ENCODE measurements at places on chromosomes 2 and 18.
A peak's percentile ranks its signal among the peaks of the same experiment; 100 is the strongest.

DNA sequence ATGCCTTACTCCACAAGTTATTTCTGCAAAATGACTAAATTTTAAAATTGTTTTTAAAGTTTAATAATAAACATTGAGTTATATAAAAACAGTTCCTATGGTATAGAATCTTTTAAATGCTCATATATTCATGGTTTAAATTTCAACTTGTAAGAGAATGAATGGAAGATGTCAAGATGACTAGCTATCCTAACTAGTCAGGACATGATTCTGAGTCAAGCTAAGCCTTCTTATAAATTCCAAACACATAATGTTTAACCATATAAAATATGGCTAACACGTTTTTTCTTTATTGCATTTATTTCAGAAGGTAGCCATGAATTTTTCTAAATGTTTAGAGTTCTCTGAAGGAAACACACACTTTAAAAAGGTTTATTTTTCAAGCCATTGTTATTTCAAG is 320.4 kb downstream of the CBLN2 start:
- DNase-seq = no peak

DNA sequence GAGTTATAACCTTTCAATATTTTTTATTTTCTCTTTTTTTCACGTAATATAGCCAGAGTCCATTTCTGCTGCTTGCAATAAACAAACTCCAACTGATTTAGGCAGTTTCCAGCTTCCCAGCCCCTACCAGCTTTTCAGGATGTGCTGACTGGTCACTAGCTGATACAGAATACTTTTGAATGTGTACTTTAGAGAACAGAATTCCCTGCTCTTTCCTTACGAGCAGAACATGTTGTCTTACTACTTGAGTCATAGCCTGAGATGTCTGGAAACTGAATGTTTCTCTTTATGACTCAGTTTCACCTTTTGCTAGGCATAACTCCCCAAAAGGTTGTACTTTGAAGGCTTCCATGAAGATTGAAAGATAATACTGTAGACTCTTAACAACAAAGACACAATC is 44.5 kb upstream of the KCNE4 start:
- DNase-seq = no peak

GRCh38 chr18:48860269-48861180 is 90.2 kb downstream of the SMAD7 start:
- DNase-seq = no peak

- peak; percentile 63 for DNase-seq
Observed at GRCh38 chr18:13265008-13265910, 46.7 kb downstream of the LDLRAD4 start.

GRCh38 chr2:43121580-43122314 is 104.7 kb downstream of the ZFP36L2 start:
- no peak for DNase-seq

- DNase-seq = no peak
Observed at GRCh38 chr18:66764230-66764629, 160.3 kb upstream of the CDH19 start.

GRCh38 chr2:179049546-179050311 is at the start of gene CCDC141:
CCDC141 (minus strand) TSS chr2:179050137; CDS start chr2:179049941, 196 bp downstream.
- DNase-seq = peak; percentile 27

DNA sequence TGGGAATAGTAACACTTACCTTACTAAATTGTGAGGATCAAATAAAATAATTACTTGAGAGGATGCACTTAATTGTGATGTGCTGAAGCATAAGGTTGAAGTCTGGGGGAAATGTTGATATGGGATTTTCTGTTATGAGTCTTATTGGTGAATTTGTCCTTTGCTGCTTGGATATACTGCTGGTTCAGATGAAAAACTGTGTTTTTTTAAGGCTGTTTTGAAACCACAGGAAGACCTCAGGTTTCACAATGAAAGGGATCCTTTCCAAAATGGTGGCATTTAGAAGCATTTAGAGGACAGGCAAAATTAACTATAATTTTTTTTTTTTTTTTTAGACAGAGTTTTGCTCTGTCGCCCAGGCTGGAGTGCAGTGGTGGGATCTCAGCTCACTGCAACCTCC is 34.9 kb downstream of the SPATS2L start:
- DNase-seq = no peak

- DNase-seq = no peak
Observed at GRCh38 chr2:173751245-173751975, 213.8 kb downstream of the SP3 start.

DNA sequence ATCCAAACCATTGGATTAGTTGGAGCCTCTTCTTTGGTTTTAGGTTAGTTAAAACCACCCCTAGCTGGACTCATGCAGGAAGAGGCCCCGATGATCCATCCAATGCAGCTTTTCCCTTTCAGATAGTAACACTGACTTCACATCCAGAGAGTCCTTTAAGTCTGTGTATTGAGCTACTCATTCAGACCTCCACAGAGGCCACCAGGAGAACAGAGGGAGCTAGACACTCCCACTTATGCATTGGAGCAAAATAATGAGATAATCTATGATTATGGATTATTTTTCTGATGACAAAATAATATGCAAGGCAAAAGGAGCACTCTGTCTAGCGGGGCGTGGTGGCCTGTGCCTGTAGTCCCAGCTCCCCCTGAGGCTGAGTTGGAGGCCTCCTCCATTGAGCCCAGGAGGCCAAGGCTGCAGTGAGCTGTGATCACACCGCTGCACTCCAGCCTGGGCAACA is 1.6 kb upstream of the ROCK2 start:
- no peak for DNase-seq

DNA sequence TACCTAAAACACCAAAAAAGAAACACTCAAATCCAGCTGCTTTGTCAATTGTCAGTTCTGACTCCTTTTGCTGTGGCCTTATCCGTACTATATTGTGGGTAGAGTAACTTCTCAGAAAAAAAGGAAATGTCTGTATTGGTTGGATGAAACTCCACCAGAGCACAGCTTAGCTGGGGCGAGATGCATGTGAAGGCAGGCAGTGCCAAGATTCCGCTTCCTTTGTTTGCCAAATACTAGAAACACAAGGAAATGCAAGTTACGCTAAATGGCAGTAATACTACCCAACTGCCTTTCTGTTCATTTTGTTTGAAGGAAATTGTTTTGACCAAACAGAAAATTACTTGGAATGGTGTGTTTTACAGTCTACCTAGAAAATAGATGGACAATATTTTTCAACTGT is 10.0 kb downstream of the KLF11 start:
- DNase-seq = no peak

DNA sequence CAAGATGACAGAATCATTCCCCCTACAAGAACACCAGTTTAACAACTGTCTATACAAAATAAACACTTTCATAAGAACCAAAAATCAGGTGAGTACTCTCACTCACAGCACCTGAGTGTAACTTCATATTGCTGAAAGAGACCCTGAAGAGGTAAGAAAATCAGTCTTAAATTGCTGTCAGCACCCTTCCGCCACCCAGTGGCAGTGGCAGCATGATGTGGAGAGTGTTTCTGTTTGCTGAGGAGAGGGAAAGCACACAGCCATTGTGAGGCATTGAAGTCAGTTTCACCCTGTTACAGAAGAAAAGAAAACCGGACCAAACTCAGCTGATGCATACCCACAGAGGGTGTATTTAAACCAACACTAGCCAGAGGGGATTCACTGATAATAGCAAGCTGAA is 1240.8 kb upstream of the CRIM1 start:
- no peak for DNase-seq

DNA sequence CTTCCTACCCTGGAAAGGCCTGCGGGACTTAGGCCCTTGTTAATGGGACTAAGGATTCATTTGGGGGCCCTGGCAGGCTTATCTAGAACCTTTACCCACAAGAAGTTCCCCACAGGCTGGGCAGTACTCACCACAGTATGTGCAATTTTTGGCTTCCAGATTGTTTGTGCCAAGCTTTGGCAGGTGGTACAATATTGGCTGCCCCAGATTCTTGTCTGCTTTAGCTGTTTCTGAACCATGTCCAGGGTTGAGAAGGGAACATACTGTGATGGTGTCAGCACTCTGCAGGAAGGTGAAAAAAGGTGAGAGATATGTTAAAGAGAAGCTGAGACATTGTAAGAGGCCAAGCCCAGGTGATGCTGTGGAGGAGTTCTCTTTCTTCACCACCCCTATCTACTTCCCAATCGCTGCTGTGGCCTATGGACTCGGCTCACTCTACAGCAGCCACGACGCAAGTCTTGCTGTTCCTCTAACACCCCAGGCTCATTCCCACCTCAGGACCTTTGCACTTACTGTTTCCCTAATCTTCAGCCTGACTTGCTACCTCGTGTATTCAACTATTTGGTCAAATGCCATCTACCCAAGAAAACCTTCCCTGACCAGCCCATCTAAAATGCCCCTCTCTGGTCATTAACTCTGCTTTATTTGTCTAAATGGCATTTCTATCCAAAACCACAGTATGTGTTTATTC is 9.2 kb downstream of the SLC4A5 start:
- no peak for DNase-seq

DNA sequence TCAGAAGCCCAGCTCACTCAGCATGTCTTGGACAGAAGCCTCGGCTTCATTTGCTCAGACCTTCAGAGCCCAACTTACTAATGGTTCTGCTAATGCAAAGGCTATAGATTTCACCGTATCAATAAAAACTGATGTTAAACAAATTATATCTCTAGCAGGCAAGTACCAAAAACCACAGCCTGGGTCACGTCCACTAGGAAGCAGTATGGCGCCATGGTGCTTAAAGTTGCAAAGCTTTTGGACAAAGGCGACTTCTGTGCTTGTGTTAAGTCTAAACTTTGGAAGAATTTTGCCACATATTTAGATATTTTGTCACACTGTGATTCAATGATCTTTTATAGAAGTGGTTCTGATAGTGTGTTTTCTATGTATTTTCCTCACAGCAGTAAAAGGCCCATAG is 276.8 kb upstream of the PARD3B start:
- DNase-seq = no peak

GRCh38 chr18:11649839-11650238 is 39.2 kb upstream of the GNAL start:
- no peak for DNase-seq

GRCh38 chr2:142037066-142037465 is 93.8 kb downstream of the LRP1B start:
- DNase-seq = no peak

- no peak for DNase-seq
Observed at GRCh38 chr2:126723281-126723815, 67.4 kb downstream of the GYPC start.

GRCh38 chr2:129061069-129061768 is 742.6 kb upstream of the HS6ST1 start:
- DNase-seq = no peak

DNA sequence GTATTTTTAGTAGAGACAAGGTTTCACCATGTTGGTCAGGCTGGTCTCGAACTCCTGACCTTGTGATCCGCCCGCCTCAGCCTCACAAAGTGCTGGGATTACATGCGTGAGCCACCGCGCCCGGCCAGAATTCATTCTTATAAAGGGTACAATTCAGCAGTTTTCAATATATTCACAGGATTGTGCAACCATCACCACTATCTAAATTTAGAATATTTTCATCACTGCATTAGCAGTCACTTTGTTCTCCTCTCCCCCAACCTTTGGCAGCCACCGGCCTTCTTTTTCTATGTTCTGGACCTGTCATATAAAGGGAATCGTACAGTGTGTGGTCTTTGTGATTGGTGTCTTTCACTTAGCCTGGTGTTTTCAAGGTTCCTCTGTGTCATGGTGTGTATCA is 40.7 kb downstream of the TCF7L1 start:
- no peak for DNase-seq

- no peak for DNase-seq
Observed at GRCh38 chr2:653645-654425, 23.4 kb downstream of the TMEM18 start.

GRCh38 chr2:59449274-59449673 is 1104.2 kb downstream of the BCL11A start:
- DNase-seq = no peak

DNA sequence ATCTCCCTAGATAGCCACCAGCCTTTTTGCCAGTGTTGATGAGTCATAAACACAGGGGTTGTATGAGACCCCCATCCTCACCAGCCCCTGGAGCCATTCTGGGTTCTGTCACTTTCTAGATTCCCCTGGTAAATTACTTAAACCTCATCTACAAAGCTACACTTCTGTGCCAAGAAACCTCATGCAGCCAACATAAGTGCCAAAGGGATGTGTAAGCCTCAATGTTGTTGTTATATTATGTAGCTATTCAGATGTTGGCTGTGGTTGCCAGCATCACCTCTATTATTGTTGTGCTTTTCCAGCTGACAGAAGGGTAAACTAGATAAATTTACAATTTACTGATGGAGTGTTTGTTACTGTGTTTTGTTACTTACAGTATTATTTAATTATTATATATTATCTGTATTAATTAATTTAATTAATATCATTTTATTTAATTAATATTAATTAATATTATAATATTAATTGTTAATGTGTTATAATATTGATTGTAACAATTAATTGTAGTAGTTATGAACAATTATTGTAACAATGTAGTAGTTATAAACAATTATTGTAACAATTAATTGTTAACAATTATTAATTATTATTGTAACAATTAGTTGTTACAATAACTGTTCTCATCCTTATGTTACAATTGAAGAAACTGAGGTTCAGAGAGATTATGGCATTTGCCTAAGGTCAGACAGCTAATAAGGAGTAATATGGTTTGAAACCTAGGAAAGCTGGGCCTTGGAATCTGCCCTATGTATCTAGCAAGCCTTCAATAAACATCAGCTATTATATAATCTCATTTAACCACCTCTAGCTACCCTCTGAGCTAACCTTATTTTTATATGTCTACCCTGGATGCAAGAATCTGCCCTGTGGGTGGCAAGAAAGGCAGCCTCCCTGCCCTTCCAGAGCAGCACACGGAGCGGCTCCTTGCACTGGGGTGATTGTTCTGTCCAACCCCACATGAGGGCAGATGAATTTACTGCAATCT is 36.1 kb downstream of the PSTPIP2 start:
- no peak for DNase-seq

DNA sequence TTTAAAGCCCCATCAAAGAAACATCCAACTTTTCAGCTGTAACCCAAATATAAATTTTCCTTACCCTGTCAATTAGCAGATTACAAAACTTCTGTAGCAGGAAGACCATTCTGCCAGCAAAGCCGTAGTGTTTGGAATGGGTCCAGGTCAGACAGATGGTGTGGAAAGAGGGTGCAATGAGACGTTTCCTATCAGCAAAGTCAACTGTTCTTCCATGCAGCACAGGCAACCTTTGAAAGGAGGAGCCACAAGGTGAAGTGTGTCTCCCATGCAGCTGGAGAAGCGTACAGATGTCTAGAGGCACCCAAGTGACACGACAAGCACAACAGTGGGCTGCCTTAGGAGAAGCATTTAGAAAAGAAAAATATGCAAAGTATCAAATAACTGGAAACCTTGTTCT is 83.7 kb downstream of the SP3 start:
- DNase-seq = no peak

- no peak for DNase-seq
Observed at GRCh38 chr2:25123682-25124081, 44.7 kb downstream of the POMC start.

All from stimulated activated naive CD8-positive, alpha-beta T cell treated with anti-CD3 and anti-CD28 coated beads, Interleukin-15, Interleukin-2, amounts not matched to agents 100 U/mL and 50 U/mL, for 24 hours (primary cell).